Mesenteric fat pad (tissue), 1 donor: ENCODE measurements at places on chromosomes 7 and 10. TPM values are rescaled to one million over a fixed set of nuclear protein-coding genes. Genes with fewer than 3 reads are reported as not detected.

- no peak for DNase-seq
Measured at GRCh38 chr10:63631991-63632390, 110.8 kb downstream of the REEP3 start.

DNA sequence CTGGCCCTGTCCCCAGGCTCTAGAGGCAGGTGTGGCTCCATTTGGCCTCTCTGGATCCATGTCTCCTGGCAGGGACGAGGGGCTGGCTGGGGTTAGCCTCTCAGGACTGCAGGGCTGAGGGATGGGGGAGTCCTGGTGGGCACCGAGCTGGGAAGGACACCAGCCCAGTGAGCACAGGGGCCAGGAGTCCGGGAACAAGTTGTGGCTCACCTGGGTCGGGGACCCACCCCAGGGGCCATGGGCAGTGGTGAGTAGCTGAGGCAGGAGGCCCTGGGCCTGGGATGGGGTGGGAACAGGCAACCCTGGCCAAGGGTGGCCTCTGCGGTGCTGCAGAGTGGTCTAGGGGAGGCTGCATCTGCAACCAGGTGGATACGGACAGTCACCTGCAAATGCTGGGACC is 24.1 kb downstream of the ANTXRL start:
- peak; percentile 83 for DNase-seq

DNA sequence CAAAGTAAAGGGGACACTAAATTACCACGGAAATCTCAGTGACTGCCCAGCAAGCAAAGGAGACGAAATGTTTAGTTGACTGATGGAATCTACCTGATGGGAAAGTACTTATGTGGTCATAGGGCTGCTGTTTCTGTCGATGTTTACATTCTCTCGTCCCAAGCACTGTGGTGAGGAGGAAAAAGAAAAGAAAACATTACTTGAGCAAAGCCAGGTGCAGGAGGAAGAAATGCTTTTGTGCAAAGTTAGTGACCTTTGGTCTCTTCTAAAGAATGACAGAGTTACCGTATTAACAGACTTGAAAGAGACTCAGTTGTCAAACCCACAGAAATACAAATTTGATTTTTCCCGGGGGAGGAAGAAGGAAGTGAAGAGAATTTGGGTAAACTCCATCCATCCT is 43.3 kb upstream of the FMC1 start:
- DNase-seq: no peak

GRCh38 chr10:73117976-73118743 is 7.9 kb downstream of the NUDT13 start:
- no peak for DNase-seq

- no peak for DNase-seq
Measured at GRCh38 chr7:32660936-32661335, 165.6 kb downstream of the AVL9 start.

DNA sequence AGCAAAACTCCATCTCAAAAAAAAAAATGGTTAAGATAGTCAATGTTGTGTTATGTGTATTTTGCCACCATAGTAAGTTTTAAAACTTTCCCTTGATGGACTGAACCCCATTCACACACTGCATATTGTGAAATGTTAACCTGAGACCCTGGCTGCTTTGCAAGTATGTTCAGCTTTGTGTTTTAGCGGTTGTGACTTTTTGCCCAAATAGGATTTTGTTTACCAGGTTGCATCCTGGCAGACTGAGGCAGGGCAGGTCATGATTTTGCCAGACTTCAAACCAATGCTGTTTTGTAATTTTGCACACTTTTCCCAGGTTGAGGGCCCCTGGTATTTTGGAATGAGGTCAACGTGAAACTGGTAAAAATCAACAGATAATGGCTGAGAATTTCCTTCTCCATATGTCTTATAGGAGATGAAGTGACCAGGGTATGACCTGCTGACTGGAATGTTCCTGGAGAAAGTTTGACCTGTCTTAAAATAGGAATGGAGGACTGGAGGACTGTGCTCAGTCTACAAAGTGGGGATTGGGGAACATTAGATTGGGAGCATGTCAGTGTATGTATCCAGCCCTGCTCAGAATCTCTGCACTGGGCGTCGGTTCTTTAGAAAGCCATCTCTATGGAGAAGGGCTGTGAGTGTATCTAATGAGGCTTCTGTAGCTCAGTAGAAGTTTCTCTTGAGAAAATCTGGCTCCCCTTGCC is 76.2 kb downstream of the LRGUK start:
- DNase-seq: no peak

- DNase-seq: no peak
Measured at GRCh38 chr10:3800586-3800985, 15.6 kb upstream of the KLF6 start.

The NEUROD6 gene
- total RNA-seq: not detected

The DPP6 gene
- 0.58 TPM for total RNA-seq
